ENCODE measurements at places on chromosomes 1 and 21.

GRCh38 chr1:6143395-6143794 lies 36.7 kb downstream of the CHD5 start:
- H3K27me3 ChIP-seq: peaks cover 38% of the 10 kb centered on the region
- H3K27ac ChIP-seq: no peak overlapping the region
- DNase-seq: no peak
- H3K36me3 ChIP-seq: no peaks in the 10 kb centered on the region

DNA sequence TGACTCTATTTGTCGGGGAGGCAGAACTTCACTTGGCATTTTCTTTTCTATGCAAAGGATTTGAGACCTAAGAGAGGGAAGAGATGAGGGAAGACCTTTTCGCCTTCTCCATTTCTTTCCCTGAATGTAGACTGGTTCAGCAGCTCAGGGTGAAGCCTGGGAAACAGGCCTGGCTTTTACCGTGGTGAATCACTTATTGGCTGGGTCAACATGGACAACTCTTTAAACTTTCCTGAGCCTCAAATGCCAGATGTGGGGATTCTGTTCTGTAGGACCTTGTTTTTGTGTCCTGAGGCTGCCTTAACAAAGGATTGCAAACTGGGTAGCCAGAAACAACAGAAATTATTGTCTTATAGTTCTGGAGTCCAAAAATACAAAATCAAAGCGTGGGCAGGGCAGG lies 455.8 kb upstream of the VAMP3 start:
- H3K36me3 ChIP-seq: peaks cover 3% of the 10 kb centered on the region
- H3K4me1 ChIP-seq: peaks cover 13% of the 10 kb centered on the region
- no peaks in the 10 kb centered on the region for H3K27me3 ChIP-seq
- H3K4me3 ChIP-seq: no peak overlapping the region

DNA sequence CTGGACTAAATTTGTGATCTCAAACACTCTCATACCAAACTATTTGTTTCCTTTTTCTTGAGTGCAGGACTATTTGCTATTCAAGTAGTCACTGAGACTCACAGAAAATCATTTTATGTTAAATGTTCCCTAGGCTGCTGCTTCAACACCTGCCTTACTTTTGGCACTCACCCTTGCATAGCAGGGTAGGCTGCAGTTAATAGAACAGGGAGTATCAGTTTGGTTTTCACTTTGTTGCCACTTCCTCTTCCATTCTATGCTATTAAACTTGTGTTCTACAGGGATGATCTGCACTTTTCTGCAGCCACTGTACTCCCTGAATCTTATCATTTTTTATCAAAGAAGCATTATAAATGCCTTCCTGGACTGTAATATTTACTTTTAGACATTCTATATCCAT lies 148.7 kb upstream of the PRMT6 start:
- DNase-seq: no peak
- H3K4me3 ChIP-seq: no peak overlapping the region
- H3K36me3 ChIP-seq: no peaks in the 10 kb centered on the region
- H3K27ac ChIP-seq: no peak overlapping the region
- no peaks in the 10 kb centered on the region for H3K4me1 ChIP-seq

DNA sequence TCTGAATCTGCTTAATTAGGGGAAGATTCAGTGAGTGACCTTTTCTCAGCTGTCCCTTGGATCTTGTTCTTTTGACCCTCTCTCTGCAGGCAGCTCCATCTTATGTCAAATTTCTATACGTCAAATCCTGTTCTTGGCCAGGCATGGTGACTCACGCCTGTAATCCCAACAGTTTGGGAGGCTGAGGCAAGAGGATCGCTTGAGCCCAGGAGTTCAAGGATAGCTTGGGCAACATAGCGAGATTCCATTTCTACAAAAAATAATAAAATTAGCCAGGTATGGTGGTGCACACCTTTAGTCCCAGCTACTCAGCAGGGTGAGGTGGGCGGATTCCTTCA lies 12.3 kb upstream of the CDC42 start:
- no peaks in the 10 kb centered on the region for H3K27me3 ChIP-seq
- no peak overlapping the region for H3K4me3 ChIP-seq
- peaks cover under 1% of the 10 kb centered on the region for H3K36me3 ChIP-seq
- no peak for DNase-seq

GRCh38 chr1:172005856-172006255 lies 164.6 kb downstream of the DNM3 start:
- H3K27ac ChIP-seq: peak overlapping the region; percentile 48
- peaks cover 29% of the 10 kb centered on the region for H3K4me1 ChIP-seq
- no peak overlapping the region for H3K4me3 ChIP-seq
- no peaks in the 10 kb centered on the region for H3K27me3 ChIP-seq
- DNase-seq: no peak

DNA sequence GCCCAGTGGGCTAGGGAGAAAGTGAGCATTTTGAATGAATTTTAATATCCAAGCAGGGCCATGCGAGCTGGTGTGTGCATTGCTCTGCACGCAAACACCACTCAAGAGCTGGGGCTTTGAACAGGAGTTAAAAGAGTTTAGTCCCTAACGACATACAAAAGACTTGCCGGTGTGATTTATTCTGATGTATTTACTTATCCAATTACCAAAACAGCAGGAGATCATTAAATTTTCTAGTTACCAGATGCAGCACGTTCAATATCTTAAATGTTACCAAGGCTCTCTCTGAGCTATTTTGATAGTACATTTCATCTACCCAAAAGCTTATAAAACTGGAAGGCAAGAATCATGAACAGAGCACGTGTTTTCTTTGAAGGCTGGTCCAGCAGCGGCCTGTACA lies 30.0 kb upstream of the DMRTA2 start:
- H3K27ac ChIP-seq: no peak overlapping the region
- no peak overlapping the region for H3K4me3 ChIP-seq
- no peaks in the 10 kb centered on the region for H3K27me3 ChIP-seq
- H3K36me3 ChIP-seq: no peaks in the 10 kb centered on the region

DNA sequence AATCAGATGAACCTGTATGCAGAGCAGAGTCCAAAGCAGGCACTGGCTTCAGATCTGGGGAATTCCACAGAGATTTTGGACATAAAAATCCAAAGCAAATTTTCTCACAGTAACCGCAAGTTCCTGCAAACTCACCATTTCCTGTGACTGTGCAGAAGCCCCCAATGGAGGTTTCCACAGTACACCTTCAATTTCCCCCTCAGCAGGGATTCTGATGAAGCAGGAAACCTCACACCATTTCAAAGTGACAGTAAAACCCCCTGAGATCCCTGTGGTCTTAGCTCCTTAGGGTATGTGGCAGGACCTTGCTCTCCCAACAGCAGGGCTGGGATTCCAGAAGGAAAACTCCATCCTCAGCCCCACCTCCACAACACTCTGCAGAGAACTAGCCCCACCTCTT lies 6.0 kb upstream of the TGFBR3 start:
- peaks cover 9% of the 10 kb centered on the region for H3K4me1 ChIP-seq
- no peaks in the 10 kb centered on the region for H3K36me3 ChIP-seq
- no peak for DNase-seq
- no peak overlapping the region for H3K4me3 ChIP-seq
- peak overlapping the region; percentile 45 for H3K27ac ChIP-seq
- peaks cover 4% of the 10 kb centered on the region for H3K27me3 ChIP-seq

GRCh38 chr1:8111560-8111959 lies 85.5 kb upstream of the ERRFI1 start:
- peaks cover 19% of the 10 kb centered on the region for H3K4me1 ChIP-seq
- H3K36me3 ChIP-seq: peaks cover 6% of the 10 kb centered on the region
- H3K27ac ChIP-seq: no peak overlapping the region
- no peak overlapping the region for H3K4me3 ChIP-seq
- no peaks in the 10 kb centered on the region for H3K27me3 ChIP-seq
- no peak for DNase-seq

- peaks cover 36% of the 10 kb centered on the region for H3K4me1 ChIP-seq
- no peak overlapping the region for H3K4me3 ChIP-seq
- H3K36me3 ChIP-seq: peaks cover 21% of the 10 kb centered on the region
- H3K27me3 ChIP-seq: no peaks in the 10 kb centered on the region
Measured at GRCh38 chr1:179327679-179328078, 34.1 kb downstream of the SOAT1 start.

DNA sequence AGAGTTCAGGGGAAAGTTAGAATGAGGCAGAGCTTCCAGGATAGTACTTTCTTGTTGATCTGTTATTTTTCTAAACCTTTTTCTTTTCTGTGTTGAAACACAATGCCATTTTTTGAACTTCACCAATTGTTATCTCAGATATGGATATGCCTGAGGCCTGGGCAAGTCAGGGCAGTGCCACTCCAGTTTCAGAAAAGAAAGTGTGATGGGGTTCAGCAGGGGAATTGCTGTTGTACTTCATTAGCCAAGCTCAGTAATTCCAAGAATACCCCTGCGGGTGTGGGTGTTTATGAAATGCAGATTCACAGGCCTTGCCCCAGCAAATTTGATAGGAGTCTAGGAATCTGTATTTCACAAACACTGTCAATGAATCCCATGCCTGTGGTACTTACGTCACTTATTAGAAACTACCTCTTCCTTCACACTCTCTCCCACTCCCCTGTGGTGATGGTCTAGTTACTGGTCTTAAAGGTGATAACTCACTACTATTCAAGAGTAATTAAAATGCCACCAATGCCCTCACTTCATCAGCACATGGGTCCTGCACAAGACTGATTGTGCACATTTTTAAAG lies 142.3 kb downstream of the PBX1 start:
- H3K4me1 ChIP-seq: peaks cover 88% of the 10 kb centered on the region
- H3K27ac ChIP-seq: peak overlapping the region; percentile 96
- no peaks in the 10 kb centered on the region for H3K36me3 ChIP-seq
- no peaks in the 10 kb centered on the region for H3K27me3 ChIP-seq
- no peak for DNase-seq
- no peak overlapping the region for H3K4me3 ChIP-seq

GRCh38 chr1:167795810-167796740 lies 74.3 kb downstream of the MPZL1 start:
- H3K36me3 ChIP-seq: peaks cover 24% of the 10 kb centered on the region
- no peak for DNase-seq
- no peaks in the 10 kb centered on the region for H3K27me3 ChIP-seq
- H3K4me1 ChIP-seq: peaks cover 26% of the 10 kb centered on the region
- H3K27ac ChIP-seq: peak overlapping the region; percentile 53

DNA sequence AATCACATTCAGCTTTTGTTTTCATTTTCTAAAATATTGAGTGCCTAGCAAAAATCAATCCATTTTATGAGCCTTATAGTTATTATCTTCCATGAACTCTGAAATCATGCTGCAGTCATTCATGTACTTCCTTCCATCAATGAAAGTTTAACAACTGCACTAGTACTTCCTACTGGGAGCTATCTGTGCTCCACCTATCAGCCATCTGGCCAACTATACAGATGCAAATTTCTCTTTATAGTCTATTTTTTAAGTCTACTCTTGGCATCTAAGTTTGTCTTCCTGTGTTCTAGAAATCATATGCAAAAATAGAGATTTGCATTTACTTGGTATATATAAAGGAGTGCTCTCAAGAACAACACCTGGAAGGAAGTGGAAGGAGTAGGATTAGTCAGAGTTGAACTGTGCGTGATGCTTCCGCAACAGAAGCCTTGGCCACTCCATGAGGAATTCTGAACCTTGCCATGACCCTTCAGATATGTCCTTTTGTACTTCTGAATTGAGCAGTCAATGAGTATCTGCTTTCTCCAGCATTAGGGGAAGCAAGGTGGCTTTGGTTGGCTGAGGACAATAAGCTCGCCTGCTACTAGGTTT lies 403.2 kb upstream of the ADAMTS5 start:
- H3K36me3 ChIP-seq: no peaks in the 10 kb centered on the region
- no peaks in the 10 kb centered on the region for H3K27me3 ChIP-seq
- no peak overlapping the region for H3K4me3 ChIP-seq
- H3K27ac ChIP-seq: no peak overlapping the region
- H3K4me1 ChIP-seq: peaks cover 37% of the 10 kb centered on the region

- no peak for DNase-seq
- no peak overlapping the region for H3K27ac ChIP-seq
- H3K4me3 ChIP-seq: no peak overlapping the region
- no peaks in the 10 kb centered on the region for H3K36me3 ChIP-seq
Measured at GRCh38 chr1:178536844-178537371, 24.0 kb downstream of the TEX35 start.

DNA sequence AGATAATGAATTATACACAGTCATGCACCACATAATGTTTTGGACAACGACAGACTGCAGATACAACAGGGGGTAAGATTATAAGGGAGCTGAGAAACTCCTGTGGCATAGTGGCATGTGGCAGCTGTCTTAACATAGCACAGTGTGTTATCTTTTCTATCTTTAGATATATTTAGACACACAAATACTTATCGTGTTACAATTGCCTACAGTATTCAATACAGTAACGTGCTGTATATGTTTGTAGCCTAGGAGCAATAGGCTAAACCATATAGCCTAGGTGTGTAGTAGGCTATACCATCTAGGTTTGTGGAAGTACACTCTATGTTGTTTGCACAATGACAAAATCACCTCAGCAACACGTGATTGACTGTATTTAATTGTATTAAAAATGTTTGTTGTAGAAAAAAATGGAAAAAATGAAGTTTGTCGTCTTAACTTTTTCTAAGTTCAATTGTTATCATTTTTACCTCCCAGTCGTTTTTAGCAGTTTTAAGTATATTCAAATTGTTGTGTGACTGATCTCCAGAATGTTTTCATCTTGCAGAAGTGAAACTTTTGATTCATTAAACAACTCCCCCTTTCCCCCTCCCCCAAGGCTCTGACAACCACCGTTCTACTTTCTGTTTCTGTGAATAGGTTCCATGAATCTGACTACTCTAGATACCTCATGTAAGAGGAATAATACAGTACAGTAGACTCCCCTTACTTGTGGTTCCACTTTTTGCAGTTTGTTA lies 351.0 kb upstream of the B3GALT2 start:
- no peak overlapping the region for H3K27ac ChIP-seq
- DNase-seq: no peak
- no peak overlapping the region for H3K4me3 ChIP-seq
- peaks cover 1% of the 10 kb centered on the region for H3K4me1 ChIP-seq

- no peaks in the 10 kb centered on the region for H3K36me3 ChIP-seq
- no peak overlapping the region for H3K27ac ChIP-seq
- H3K4me1 ChIP-seq: peaks cover 11% of the 10 kb centered on the region
- DNase-seq: no peak
- peaks cover 20% of the 10 kb centered on the region for H3K27me3 ChIP-seq
Measured at GRCh38 chr1:214003233-214003632, 15.5 kb downstream of the PROX1 start.

- H3K4me1 ChIP-seq: peaks cover 15% of the 10 kb centered on the region
- H3K36me3 ChIP-seq: peaks cover 21% of the 10 kb centered on the region
- DNase-seq: no peak
Measured at GRCh38 chr1:1042835-1043234, 22.9 kb downstream of the AGRN start.

DNA sequence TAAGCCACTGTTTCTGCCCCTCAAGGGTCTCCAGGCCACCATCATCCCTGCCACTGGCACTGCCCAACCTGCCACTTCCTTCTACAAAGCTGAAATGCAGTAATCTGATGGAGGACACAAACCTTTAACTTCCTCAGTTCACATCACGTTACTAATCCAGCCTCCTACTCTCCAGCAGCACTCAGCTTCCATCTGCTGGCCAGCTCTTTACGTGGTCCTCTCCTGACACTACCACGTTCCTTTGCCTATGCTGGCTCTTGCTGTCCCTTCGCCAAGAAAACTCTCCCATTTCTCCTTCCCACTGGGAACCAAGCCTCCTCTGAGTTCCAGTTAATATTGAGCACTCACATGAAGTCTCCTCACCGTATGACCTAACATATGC lies 124.0 kb downstream of the EDEM3 start:
- no peak for DNase-seq
- peaks cover 17% of the 10 kb centered on the region for H3K4me1 ChIP-seq
- no peak overlapping the region for H3K4me3 ChIP-seq

GRCh38 chr1:222247081-222247480 lies 300.8 kb downstream of the HHIPL2 start:
- no peak overlapping the region for H3K27ac ChIP-seq
- DNase-seq: no peak
- H3K4me3 ChIP-seq: no peak overlapping the region
- no peaks in the 10 kb centered on the region for H3K4me1 ChIP-seq
- peaks cover 18% of the 10 kb centered on the region for H3K27me3 ChIP-seq
